ENCODE measurements at places on chromosomes 7 and 10.
A peak's percentile ranks its signal among the peaks of the same experiment; 100 is the strongest.

- DNase-seq = no peak
These were observed 8.4 kb upstream of the CDHR3 start for GRCh38 chr7:105954711-105955110.

DNA sequence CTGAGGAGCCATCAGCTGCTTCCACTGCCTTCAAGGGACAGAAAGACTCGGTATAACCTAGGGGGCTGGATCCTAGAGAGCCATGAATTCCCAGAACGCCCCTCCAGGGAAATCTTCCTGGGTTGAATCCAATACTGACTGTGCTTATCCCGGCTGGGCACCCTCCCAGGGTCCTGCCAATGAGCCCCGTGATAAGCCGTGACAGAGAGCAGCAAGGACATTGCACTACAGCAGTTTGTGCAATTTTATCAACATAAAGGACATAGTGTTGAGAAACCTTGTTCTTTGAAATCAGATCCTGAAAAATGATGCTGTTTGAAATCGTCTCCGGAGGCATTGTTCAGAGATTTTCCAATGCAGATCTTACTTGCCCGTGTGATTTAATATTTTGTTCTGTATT lies 18.8 kb downstream of the AKR1B1 start:
- no peak for DNase-seq

- DNase-seq = no peak
These were observed 83.7 kb downstream of the DIP2C start for GRCh38 chr10:605632-606325.

GRCh38 chr10:48231699-48232315 lies 42.7 kb downstream of the FRMPD2 start:
- DNase-seq = no peak

GRCh38 chr10:117366741-117367140 lies 8.5 kb downstream of the PDZD8 start:
- no peak for DNase-seq

DNA sequence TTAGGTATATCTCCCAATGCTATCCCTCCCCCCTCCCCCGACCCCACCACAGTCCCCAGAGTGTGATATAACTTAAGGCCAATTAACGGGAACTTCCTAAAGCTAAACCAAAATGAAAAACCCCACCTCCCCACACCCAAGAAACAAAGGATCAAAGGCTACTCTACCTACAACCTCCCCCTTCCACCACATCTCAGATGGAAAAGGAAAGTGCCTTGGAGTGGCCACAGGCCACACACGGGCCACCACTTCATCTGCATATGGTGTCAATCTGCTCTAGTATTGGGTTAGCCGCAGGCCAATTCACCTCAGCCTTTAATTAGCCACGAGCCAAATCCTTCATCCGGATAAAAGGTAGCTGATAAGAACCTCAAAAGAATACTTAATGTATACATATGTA lies 19.6 kb downstream of the CSTF2T start:
- no peak for DNase-seq

- no peak for DNase-seq
These were observed 232.8 kb upstream of the NPSR1 start for GRCh38 chr7:34425194-34425593.

DNA sequence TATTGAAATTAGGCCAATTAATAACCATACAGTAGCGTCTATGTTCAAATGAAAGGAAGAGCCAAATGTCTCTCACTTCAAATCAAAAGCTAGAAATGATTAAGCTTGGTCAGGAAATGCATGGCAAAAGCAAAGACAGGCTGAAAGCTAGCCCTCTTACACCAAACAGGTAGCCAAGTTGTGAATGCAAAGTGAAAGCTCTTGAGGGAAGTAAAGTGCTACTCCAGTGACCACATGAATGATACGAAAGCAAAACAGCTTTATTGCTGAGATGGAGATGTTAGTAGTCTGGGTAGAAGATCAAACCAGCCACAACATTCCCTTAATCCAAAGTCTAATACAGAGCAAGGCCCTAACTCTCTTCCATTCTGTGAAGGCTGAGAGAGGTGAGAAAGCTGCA lies 123.8 kb downstream of the TEX36 start:
- DNase-seq = no peak

- DNase-seq = peak; percentile 11
These were observed 159.6 kb downstream of the PARD3 start for GRCh38 chr10:34655286-34656170.

DNA sequence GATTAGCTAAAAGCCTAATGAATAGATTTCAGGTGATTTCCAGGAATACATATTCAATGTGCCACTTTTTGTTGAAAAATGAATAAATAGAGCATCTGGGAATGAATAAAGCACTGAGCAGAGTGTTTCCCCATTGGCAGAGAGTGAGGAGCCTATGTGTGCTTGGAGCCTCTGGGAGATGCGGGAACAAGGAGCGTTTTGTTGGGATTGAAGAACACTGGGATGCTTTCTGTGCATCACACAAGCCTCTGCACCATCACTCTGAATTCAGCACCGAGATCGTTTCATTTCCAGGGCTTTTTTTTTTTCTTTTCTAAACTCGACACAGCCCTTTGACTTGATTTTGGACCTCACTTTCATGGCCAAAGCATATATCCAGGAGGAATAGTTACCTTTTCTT lies 111.4 kb downstream of the BAMBI start:
- DNase-seq = no peak

DNA sequence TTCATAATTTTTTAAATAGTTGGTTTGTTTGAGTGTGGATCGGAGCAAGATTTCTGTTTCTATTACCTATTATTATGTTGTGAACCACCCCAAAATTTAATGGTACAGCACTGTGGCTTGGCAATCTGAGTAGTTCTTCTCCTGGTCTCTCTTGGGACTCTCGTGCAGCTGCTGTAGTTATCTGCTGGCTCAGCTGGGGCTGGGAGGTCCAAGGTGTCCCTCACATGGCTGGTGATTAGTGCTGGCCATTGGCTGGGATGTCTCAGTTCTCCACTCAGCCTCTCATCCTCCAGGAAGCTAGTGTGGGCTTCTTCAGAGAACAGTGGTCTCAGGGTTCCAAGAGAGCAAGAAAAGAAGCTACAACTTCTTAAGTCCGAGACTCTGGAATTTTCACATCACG lies 15.4 kb downstream of the NPFFR1 start:
- no peak for DNase-seq

DNA sequence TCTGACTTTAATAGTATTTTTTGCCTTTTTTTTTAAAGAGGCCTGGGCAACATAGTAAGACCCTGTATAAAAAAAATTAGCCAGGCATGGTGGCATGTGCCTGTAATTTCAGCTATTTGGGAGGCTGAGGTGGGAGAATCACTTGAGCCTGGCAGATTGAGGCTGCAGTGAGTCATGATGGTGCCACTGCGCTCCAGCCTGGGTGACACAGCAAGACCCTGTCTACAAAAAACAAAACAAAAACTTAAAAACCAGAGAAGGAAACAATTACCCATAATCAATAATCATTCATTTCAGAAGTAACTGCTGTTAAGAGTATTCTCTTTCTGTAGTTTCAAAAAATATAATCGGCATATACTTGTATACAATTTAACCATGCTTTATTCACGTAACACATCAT lies 28.0 kb downstream of the VPS26A start:
- no peak for DNase-seq

DNA sequence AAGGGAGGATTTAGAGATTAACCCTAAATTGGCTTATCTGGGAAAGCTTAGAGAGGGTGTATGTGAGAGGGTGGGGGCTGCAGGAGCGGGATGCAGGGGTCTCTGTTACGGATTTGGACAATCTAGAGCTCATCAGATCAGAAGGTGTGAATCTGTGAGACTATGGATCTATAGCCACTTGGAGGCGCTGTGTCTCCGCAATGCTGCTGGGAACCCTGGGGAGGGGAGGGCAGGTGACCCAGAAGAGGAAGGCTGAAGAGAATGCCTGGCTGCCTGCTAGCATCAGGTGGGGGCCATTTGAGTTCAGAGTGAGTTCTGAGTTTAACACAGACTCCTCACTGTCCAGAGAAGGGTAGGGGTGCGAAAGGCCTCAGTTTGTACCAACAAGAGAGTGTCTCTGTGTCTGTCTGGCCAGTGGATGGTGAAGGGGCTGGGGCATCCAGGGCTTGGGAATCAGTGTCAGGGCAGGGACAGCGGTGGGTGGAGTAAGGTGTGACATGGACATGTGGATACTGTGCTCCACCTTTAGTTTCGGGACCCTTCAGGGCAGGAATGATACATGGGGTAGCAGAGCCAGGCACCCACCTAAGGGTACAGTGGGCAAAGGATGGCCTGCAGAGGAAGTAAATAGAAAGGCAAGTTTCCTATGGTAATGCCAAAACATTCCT lies 187.3 kb upstream of the PRSS58 start:
- DNase-seq = no peak

- DNase-seq = no peak
These were observed 79.0 kb downstream of the ABI1 start for GRCh38 chr10:26781797-26782196.

DNA sequence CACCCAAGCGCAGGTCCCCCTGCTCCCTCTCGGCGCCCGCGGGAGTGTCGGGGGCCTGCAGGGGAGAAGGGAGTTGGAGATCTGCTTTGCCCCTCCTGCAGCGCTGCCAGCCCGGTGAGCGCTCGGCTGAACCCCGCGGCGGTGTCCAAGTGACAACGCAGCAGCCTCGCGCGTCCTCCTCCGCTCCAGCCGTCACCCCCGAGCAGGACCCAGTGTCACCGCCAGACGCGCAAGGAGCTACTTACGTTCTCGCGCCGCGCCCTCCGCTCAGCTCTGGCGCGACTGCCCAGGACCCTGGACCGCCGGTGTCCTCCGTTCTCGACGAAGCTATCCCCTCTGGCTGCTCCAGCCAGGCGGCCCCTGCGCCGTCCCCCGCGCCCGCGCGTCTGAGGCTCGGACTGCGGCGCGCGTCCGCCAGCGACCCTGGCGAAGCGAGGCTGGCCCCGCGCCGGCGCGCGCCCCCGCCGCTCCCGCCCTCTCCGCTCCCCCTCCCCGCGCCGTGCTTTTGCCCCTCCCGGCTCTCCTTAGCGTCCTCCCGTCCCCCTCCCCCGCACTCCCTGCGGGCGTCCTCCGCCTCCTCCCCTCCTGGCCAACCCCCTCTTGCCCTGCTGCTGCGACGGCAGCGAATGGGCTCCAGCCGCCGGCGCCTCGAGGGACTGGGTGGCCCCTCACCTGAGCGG lies at the start of gene NRCAM:
NRCAM (minus strand) TSS at position 439 of the 680 bp plus-strand sequence. CDS start 216,372 bp downstream, outside the sequence.
- DNase-seq = no peak

DNA sequence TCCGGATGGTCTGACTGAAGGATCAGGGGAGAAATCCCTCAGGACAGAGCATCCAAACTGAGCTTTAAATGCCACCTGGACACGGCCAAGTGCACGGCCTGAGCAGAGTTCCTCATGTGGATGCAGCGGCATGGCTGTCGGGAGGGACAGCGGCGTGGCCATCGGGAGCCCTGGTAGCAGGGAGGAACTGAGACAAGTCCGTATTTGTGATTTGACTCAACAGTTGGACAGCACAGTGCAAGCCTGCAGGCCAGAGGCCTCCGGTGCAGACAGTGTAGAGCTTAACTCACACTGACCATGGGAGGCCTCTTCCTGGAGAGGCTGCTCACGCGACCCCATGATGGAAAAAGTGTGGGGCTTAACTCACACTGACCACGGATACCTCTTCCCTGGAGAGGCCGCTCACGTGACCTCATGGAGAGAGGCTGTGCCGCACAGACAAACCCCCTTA lies 207.4 kb downstream of the DIP2C start:
- DNase-seq = no peak

DNA sequence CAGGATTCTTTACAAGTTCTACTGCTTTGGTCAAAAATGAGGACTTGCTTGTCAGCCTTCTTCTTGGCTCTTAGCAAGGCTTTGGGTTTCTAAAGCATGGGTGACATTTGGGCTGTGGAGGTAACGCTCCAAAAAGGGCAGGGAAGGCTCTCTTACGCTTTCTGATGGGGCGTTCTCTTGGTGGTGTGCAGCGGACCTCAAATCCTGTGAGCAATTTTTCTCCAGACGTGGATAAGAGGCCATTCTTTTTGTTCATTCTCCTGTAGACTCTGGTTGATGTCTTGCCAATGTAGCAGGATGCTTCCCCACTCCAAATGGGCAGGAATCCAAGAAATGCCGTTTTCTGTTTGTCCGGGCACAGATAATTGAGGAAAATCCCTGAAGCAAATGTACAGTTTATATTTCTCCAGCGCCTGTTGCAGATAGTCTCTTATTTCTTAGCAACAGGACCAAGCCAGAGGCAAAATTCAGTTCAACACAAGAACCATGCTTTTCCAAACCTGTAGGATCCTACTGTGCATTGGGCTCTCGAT lies 138.4 kb upstream of the NFE2L3 start:
- no peak for DNase-seq

DNA sequence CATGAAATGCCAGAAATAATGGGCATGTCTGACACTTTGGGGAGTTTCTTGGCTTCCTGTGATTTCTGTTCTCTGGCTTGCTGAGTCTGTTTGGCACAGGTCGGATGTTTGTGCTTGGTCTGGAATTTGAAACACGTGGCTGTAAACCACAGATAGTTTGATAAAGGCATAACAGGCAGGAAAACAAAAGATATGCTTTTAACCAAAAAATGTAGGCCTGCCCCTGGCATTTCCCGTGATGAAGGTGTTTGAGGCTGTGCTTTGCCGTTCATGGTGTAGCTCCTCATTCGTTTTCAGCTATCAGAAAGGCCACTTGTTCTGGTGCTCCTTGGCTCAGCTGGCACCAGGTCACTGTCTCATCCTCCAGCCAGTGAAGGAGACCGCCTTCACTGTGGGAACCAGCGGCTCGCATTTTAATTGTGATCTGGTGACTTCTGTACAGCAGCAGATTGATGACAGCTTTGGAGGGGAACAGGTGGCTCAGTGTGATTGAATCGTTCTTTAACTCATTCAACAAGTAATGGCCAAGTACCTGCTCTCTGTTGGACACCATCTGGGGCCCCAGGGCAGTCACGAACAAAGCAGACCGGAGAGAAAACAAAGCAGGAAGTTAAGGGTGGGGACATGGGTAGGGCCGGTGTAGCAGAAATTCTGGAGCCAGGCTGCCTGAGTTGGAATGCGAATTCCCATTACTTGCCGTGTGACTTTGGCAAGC lies 111.5 kb downstream of the CCNY start:
- no peak for DNase-seq

DNA sequence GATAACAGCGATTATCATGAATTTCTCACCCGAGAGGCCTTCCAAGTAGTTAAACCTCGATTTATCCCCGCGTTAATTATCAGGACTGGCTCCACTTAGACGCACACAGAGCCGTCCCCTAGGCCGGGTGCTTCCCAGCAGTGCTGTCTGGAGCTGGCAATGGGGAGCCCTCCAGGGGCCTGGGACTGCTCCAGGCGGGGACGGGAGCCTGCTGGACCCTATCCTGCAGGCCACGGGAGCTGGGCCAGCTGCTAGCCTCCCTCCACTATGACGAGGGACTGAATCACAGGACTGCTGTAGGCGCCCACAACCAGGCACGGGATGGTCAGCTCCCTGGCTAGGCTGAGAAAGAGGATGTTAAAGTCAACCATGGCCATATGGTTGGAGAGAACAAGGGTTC lies 229.1 kb downstream of the ELFN1 start:
- DNase-seq = no peak
